Stimulated activated CD8-positive, alpha-beta memory T cell treated with anti-CD3 and anti-CD28 coated beads, Interleukin-7, amount 100 ng/mL, for 1 hour (primary cell): ENCODE measurements at places on chromosomes 4 and X.

DNA sequence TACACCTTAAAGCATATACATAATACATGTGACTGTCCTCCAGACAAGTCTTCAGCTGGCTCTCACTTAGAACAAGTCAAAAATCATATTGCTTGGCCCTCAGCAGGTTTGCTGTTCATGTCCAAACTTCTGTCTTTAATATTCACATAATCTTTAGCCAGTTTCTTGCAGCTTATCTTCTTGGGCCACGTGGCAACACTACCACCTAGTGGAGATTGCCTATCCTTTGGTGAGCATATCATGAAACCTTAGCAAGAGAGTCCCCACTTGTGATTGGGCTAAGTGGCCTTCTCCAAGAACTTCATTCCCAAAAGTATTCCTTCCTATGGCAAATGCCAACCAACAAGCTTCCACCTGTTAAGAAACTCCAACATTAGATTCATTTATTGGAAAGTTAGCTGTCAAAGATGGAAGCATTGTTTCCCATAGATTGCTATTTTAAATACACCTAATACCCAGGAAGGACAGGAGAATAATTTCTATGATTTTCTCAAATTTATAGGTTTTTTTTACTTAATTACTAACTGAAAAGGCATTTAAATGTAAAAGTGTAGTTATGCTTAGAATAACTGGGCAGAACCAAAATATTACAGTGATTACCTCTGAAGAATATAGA is 231.9 kb upstream of the INTU start:
- no peak for DNase-seq

- DNase-seq: no peak
These were observed 19.4 kb downstream of the FAM9C start for GRCh38 chrX:13024986-13025385.

DNA sequence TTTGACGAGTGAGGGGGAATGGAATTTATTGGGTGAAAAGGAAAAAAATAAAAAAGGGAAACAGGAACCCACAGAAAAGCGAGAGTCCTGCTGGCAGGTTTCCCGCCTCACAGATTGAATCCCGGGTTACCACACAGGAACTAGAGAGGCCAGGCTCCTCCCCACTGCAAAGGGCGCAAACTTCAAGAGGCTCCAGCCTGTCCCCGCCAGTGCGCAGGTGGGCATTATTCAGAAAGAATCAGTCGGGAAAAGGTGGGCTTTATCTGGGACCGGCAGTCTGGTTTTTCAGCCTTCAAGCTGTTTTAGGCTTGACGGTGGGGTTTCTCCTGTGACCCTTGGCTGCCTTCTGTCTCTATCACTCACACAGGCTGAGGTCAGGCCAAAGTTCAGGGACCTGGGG is 1496.8 kb downstream of the RPA4 start:
- no peak for DNase-seq

DNA sequence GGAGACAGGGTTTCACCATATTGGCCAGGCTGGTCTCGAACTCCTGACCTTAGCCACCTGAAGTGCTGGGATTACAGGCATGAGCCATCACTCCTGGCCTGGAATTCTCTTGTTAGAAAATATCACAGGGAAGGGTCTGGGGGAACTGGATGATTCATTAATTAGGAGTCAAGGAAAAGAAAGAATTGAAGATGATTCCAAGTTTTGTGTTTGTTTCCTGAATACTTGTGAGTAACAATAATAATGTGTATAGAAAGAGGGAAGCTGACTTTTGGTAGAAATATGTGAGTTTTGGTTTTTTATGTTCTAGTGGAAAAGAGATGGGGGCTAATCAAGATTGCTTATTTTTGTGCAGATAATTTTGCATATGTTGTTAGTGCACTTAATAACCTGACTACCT is 77.3 kb upstream of the CLNK start:
- DNase-seq: no peak

DNA sequence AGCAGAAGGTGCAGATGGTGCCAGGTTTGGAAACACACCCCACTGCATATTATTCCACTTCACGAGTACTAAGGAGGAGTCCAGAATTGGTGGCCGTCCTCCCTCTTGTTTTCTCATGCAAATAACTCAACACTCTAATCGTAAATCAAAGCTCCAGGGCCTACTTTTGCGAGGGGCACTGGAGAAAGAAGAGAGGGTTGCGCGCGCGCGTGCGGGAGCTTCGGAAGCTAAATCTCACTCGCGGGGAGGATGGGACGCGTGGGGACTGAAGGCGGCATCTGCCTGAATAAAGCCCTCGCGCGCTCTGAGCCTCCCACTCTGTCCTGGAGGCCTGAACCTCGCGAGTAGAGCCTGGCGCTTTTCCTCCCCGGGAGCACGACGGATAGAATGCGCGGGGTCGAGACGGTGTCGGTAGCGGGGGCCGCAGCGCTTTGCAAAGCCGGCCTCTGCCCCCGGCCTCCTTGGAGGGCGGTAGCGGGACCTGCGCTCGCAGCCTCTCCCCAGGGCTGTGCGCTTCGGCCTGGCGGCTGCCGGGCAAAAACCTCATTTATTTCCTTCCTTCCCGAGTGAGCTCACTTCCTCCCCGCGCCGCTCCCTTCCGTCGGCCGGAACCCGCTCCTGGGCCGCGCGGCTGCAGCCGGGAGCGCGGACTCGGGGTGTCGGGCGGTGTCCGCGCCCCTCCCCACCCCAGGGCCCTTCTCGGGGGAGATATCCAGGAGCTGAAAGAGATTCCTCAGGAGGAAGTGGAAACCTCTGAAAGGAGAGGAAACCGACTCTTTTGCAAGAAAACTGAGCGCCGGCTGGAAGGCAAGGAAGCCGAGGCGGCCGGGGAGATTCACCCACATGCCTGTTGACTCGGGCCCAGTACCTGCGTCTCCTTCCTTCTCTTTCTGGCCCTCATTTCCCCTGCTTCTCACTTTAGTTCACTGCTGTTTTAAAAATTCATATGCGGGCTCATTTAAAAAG is 20.7 kb downstream of the HAND2 start:
- DNase-seq: no peak

- no peak for DNase-seq
These were observed 43.6 kb downstream of the HTT-AS start for GRCh38 chr4:3030566-3031356.

- no peak for DNase-seq
These were observed 35.9 kb upstream of the CXorf38 start for GRCh38 chrX:40683245-40683644.

DNA sequence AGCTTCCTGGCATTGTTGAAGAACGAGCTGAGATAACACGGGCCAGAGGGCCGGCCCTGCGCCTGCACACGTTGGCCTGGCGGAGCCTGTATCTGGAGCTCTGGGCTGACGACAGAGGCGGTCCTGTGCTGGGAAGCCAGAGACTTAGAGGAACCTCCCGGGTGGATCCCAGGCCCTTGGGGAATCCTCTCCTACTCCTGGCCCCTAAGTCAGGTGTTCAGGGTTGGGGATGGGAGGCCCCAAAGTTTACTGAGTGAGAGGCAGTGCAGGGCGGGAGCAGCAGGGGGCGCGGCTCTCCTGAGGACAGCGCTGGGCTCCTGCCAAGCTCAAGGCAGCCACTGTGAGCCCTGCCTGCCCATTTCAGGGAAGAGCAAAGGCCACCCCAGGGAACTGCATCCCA is 2.5 kb upstream of the HTRA3 start:
- DNase-seq: no peak

GRCh38 chr4:66926687-66927086 is 618.6 kb downstream of the CENPC start:
- DNase-seq: no peak

GRCh38 chrX:63657821-63658220 is 127.2 kb downstream of the ARHGEF9 start:
- DNase-seq: no peak

DNA sequence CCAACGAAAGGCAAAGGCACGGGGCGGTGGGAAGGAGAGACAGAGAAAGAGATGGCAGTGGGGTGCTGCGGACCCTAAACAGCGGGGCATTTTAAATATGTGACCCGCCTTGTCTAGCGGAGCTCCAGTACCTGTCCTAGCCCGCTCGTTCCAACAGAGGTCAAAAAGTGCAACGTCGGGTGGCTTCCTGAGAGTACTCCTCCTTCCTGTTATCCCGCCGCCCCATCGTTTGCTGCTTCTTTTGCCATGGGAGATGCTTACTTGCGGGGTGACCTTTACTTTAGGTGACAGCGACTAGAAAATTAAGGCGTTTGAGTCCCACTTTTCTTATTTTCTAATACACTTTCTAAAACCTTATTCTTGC is 735 bp downstream of the NRK start:
- no peak for DNase-seq

DNA sequence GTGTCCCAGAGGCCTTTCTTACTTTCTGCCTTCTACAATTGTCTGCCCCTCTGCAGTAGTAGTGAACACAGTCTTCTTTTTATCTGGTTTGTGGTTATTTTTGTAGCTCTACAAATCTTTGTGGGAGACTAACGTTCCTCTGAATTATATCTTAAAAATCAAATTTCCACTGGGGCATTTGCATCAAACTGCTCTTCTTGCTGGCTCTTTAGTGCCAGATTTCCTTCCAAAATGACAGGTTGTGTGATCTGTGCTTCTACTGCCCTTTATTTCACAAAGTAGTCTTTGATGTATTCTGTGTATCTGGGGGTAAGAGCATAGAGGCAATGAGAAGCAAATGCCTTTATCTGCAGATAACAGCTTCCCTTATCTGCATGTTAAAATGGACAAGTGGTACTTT is 34.5 kb downstream of the TSPAN7 start:
- no peak for DNase-seq

DNA sequence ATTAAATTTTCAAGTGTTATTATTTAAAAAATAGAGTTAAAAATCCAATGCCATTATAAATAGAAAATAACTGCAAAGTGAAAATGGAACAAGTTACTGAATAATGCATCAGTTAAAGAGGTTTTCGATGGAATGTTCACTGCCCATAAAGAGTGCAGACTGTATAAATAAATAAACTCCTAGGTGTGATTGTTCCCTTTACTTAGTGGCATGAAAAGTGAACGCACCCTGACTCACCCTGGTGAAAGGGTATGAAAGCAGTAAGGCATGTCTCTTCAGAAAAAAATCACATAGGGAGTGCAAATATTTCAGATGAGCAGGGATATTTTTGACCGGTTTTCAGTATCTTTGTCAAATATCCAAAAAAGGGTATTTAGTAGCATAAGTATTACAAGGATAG is 387.8 kb downstream of the DCAF12L2 start:
- DNase-seq: no peak

- DNase-seq: no peak
These were observed 198.1 kb downstream of the LRBA start for GRCh38 chr4:150817017-150817416.

GRCh38 chrX:136666088-136666487 is 18.1 kb downstream of the CD40LG start:
- DNase-seq: no peak

- no peak for DNase-seq
These were observed 60.9 kb upstream of the FAM47B start for GRCh38 chrX:34881671-34882070.

- DNase-seq: no peak
These were observed 767 bp upstream of the SMIM20 start for GRCh38 chr4:25913056-25913850.

GRCh38 chr4:63717384-63717783 is 691.9 kb downstream of the TECRL start:
- DNase-seq: no peak

DNA sequence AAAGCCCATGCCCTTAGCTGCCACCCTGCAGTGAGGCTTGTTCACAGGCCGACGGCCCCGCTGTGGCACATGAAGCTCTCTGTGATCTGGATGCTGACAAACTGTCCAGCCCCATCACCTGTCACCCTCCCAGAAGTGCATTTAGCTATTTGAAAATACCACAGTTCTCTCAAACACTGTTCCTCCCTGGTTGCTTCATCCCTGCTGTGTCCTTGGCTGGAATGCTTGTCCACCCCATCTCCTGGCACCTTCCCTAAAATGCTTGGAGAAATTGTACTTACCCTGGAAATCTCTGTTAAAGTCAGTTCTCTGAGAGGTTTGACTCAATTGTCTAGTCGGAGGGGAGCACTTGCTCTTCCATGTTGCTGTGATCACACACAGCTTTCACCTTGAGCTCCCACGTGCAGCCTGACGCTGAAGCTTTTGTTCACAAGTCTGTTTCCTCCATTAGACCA is 10.1 kb downstream of the SYNPO2 start:
- no peak for DNase-seq

- DNase-seq: no peak
These were observed 43.5 kb downstream of the DDIT4L start for GRCh38 chr4:100146756-100147155.

- no peak for DNase-seq
These were observed 50.6 kb upstream of the RAPGEF2 start for GRCh38 chr4:159052315-159052714.

GRCh38 chr4:36243355-36244256 is 708 bp downstream of the ARAP2 start:
- DNase-seq: peak; percentile 16

DNA sequence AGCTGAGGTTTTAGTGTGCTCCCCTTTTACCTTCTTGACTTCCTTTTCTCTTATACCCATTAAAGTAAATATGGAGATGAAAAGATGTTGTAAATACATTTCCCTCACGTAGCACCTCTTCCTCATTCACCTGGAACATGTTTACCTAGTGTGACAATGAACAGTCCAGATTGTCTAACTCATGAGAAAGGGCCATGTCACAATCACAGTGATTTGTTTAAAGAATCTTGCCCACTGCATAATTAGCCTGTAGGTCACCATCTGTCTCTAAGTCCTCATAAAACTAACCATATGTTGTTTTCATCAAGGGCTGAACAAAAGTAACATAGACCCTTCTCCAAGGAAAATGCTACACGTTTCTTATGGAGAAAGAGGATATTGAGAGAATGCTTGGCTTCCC is 85.7 kb downstream of the TSPAN5 start:
- DNase-seq: no peak

DNA sequence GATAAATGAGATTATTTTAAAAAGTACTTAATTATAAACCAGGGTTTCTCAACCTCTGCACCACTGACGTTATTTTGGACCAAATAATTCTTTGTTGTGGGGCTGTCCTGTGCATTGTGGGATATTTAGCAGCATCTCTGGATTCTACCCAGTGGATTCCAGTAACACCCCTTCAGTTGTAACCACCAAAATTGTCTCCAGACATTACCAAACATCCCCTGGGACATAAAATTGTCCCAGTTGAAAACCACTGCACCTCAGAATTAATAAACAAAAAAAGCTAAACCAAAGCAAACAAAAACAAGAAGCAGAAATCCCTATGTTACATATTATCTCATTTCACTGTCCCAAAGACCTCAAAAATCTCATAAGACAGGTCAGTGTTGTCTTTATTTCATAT is 54.2 kb upstream of the GIMD1 start:
- DNase-seq: no peak

- DNase-seq: no peak
These were observed 8.1 kb downstream of the IGBP1 start for GRCh38 chrX:70141373-70141772.
